GDM1 (cell line): ENCODE measurements at places on chromosomes 7 and 10.
A peak's percentile ranks its signal among the peaks of the same experiment; 100 is the strongest.

GRCh38 chr7:92517631-92518030 is 10.7 kb downstream of the PEX1 start:
- DNase-seq, result no peak

DNA sequence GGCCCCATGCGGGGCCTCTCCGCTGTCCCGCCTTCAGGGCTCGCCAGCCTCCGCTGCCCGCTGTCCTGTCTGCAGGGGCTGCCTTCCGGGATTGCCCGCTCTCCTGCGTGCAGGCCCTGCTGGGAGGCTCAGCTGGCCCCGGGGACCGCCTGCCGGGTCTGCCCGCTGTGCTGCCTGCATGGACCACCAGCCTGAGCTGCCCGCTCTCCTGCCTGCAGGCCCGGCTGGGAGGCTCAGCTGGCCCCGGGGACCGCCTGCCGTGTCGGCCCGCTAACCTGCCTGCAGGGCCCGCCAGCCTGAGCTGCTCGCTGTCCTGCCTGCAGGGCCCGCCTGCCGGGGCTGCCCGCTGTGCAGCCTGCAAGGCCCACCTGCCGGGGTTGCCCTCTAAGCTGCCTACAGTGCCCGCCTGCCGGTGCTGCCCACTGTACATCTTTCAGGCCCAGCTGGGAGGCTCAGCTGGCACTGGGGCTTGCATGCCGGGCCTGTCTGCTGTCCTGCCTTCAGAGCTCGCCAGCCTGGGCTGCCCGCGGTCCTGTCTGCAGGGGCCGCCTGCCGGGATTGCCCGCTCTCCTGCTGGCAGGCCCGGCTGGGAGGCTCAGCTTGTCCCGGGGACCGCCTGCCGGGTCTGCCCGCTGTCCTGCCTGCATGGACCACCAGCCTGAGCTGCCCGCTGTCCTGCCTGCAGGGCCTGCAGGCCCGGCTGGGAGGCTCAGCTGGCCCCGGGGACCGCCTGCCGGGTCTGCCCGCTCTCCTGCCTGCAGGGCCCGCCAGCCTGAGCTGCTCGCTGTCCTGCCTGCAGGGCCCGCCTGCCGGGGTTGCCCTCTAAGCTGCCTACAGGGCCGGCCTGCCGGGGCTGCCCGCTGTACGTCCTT is 165.1 kb downstream of the GLRX3 start:
- DNase-seq, result peak; percentile 85

- DNase-seq, result no peak
Measured at GRCh38 chr7:151663382-151664100, 143.8 kb upstream of the RHEB start.

GRCh38 chr10:74179111-74179710 is 28.2 kb downstream of the ADK start:
- no peak for DNase-seq

- no peak for DNase-seq
Measured at GRCh38 chr10:101749047-101750016, 26.6 kb downstream of the FGF8 start.

GRCh38 chr7:134850066-134850465 is 70.6 kb downstream of the CALD1 start:
- no peak for DNase-seq

DNA sequence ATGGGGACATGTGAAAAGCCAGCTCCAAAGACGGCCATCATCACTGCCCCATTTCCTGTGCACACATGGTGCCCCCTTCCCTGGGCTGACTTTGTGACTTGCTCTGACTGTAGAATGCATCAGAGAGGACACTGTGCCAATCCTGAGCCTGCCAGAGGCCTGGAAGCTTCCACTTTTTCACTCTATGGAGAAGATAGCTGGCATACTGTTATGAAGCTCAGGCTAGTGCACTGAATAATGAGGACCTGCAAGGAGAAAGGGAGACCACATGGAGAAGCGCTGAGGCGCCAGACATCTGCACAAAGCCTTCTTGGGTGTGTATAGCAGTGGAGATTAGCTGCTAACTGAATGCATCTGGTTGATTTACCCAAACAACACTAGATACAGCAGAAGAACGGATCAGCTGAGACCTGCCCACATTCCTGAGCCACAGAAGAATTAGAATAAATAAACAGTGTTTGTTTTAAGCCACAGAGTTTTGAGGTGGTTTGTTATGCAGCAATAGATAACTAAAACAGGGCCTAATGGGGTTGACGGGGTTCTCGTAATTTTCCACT is 58.9 kb upstream of the C10orf90 start:
- no peak for DNase-seq

DNA sequence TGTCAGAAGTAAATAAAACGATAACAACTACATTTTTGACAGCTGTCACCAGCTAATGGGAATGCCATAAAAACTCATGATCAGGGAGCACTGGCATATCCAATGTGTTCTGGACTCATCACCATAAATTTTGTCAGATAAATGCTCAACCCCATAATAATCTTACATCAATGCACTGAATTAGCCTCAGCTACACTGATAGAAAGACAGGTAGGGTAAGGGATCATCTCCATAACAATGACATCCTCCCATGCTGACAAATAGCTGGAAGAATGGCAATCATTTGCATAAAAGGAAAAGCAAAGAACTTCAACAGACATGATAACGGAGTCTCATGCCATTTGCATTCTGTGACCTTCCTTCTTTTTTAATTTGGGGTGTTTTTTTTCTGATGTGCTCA is 352.8 kb upstream of the PFKP start:
- no peak for DNase-seq

- no peak for DNase-seq
Measured at GRCh38 chr7:1447551-1448244, 11.6 kb downstream of the MICALL2 start.

- no peak for DNase-seq
Measured at GRCh38 chr7:93205046-93205445, 21.2 kb downstream of the HEPACAM2 start.

DNA sequence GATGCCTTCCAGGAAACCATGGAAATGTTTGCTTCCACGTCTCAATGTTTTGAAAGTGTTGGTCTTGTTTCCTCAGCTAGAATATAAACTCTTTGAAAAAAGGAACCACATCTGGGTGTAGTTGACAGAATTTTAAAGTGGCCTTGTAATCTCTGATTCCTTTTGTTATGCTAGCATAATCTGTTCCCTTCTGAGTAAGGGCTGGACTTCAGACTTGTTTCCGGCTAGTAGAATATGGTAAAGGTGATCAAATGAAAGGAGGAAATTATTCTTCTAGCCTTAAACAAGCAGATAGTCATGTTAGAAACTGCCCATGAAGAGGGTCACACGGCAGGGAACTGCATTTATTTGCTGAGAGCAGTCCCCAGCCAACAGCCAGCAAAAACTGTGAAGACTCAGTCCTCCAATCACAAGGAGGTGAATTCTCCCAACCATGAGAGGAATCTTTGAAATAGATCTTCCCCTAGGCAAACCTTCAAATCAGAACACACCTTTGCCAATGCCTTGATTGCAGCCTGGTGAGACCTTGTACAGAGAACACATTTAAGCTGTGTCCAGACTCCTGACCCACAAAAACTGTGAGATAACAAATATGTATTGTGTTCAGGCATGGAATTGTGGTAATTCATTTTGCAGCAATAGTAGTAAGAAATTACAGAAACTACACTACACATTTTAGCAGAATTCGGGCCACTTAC is 316.9 kb upstream of the SP8 start:
- no peak for DNase-seq

- DNase-seq, result no peak
Measured at GRCh38 chr7:7536396-7537019, 835 bp upstream of the COL28A1 start.

DNA sequence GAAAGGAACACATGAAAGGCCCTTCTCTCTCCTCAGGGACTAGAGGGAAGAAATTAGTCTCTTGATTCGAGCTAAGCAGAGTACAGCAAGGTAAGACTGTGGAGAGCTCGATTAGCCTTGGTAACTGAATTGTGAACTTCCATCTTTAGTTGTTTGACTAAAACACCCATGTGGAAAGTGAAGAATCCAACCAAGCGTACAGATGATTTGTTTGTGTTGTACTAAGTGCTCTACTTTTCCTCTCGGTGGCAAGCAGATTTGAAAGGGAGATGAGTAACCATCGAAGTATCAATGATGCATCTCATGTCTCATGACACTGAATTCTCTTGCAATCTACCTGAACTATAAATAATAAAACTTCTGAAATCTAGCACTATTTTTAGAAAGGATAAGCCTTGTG is 80.7 kb downstream of the FZD1 start:
- DNase-seq, result no peak
